ENCODE measurements at places on chromosomes 12 and 14.

GRCh38 chr14:61599942-61600341, 95.4 kb upstream of the HIF1A start:
- no peak for DNase-seq

DNA sequence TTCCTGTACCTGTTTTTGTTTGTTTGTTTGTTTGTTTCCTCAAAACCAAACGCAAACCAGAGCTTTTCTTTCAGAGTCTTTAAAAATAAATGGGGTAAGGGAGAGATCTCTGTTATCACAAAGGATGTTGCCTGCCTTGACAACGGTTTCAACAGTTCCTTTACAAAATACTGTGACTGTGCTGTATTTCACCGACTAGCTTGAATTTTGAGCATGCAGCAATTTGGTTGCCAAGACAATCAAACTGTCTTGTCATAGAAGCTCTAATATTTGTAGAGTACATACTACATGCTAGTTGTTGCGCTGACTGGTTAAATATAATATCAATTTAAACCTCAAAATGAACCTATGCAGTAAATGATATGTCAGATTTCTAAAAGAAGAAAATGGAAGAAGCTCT, 22.4 kb upstream of the TCP11L2 start:
- no peak for DNase-seq

DNA sequence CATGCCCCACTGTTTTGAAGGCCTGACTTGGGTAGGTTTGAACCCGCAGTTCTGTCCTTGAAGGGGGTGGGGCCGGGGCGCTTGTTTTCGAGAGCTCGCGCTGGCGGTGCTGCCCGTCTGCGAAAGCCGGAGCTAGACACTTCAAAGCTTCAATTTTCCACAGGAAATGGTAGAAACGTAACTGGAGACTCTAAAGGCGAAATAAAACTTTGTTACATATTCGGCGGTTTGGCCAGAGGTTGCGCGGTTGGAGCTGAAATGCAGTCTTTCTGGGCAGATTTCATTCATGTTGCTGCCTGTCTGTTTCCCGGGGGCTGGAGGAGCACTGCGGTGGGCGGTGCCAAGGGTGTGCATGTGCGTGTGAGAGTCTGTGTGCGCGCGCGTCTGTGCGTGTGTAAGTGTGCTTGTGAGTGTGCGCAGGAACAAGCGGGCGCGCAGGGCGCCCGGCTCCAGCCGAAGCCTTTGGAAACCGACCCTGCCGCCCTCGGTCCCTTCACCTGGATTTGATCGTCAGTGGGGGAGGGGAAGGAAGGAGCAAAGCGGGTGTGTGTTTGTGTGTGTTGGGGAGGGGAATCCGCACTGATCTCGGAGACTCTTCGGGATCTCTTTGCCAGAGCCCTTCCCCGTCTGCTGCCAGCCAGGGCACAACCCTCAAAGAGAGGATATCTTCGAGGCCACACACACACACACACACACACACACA, 227.7 kb upstream of the CRY1 start:
- DNase-seq: no peak

DNA sequence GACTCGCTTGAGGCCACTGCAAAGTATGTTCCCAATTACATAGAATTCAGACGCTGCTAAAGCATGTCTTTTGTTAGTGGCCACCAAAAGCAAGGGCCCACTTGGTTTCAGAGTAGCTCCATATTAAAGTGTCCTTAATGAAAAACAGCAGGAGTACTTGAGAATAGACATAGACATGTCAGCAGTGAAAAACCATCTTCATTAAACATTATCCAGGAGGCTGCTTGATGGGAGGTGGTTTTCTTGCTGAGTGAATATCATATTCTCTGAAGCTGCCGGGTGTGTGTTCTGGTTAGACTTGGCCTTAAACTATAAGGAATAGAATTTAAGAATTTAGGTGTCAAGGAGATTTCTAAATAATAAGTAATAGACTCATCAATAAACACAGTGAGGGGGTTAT, 79.5 kb upstream of the CCDC198 start:
- DNase-seq: no peak

DNA sequence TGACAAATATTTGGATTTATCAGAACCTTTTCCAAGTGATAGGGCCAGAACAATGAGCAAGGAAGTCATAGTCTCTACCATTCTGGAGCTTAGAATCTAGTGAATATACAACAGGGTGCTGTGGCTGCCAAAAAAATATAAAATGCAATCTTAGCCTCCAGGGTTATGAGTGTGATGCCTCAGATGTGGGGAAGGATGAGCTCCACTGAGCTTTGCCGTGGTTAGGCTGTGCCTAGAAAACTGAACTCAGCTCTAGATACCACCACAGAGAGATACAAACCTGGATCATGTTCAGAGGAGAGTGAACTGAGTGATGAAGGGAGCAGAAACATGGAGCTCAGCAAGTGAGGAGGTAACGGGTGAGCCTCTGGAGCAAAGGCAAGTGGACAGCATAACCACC, 138.1 kb upstream of the HIF1A start:
- no peak for DNase-seq

- no peak for DNase-seq
Observed at GRCh38 chr14:99129998-99130397, 142.0 kb downstream of the BCL11B start.
